ENCODE measurements at places on chromosomes 2 and 18.

DNA sequence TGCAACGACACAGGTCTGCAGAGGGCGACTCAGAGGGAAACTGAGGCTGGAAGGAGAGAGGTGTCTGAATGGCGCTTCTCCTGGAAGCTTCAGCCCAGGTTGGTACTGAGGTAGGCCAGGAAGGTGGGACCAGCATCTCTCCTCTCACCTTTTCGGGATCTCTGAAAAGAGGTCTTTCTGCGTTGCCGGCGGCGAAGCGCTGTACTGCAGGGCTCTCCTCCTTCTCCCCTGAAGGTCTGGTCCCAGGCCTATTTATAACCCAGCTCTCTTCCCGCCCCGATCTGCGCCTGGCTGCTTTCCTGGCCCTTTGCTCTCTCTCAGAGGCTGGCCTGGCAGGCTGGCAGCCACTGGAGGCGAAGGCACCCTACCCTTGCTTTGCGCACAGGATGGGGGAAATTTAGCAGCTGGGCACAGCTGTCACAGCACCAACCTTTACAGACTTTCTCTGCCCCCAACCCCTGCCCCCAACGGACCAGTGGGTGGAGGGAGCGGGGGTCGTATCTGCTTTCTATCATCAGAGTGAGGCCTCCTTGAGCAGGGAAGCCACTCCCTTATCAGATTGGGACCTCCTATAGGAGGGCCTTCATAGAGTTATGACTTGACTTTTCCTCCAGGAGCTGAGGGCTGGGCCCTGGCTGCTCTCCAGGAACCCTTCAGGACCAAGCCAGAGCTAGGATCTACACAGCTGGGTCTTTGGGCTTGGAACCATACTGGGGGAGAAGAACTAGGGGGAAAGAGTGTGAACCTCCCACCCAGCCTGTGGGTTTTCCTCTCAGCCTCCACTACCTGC is 1.1 kb downstream of the DYSF start:
- DNase-seq, result no peak

- DNase-seq, result no peak
These were observed 113.0 kb downstream of the EML6 start for GRCh38 chr2:54836477-54836876.

DNA sequence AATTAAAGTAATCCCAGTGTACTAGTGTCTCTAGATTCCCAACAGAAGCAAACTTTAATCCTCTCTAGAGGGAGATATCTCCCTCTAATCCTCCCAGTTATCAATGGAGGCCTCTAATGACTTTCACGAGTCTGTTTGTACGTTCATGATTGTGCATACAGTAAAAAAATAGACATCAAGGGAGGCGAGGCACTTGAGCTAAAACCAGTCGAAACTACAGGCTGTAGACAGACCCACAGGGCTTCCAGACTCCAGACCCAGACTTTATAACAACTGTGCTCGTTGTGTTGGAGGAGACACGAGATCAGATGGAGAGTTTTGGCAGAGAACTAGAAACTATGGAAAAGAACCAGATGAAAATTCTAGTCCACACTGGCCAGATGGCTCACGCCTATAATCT is 7.0 kb downstream of the DGKD start:
- DNase-seq, result no peak

DNA sequence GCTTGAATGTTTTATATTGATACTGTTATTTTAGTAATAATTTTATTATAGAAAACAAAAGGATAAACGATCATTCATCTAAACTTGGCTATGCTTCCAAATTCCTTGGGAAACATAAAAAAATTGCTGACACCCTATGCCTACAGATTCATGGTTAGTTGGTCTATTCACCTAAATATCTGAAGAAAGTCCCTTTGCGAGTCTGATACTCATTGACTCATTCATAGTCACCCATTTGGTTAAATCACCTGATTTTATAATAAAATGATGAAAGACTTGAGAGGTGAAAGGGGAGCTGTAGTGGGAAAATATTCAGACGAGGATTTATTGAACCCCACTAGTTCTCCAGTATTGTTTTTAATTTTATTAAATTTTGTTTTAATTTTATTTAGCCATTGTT is 112.0 kb downstream of the PTPN4 start:
- DNase-seq, result no peak

- DNase-seq, result no peak
These were observed 440.5 kb upstream of the SMIM21 start for GRCh38 chr18:75868031-75868430.

DNA sequence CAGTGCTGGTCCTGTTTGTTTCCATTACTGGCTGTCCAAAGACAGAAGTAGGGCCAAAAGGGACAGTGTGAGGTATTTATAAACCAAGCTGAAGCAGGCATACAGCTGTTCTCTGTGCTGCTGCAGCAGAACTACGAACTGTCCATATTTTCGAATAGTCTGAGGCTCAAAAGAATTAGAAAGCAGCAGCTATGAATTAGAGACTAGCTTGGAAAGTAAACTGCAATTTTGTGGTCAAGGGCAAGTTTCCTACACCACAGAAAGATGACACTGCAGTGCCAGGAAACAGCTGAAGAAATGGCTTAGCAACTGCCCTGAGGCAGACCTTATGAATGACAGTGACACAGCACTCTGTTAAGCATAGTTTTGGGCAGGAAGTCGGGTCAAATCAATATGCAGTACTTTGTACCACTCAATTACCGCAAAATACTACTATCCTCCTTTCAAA is 125.3 kb downstream of the TMEM131 start:
- DNase-seq, result peak; percentile 71

DNA sequence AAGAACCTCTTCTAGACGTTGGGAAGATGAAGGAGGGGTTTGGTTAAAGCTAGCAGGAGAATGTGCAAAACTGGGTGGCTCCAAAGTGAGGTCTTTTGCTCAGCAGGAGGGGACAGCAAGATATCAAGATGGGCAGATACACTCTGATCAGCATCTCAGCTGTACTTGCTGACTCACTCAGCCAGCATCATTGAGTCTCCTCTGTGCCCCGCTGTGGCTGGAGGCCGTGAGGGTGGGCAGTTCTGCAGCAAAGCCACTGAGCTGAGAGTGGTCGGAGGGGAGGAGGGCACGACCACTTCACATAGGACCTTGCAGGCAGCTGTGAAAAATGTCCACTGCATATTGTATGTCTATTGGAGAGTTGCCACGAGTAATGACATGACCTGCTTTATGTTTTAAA is 152.0 kb downstream of the CAPN13 start:
- no peak for DNase-seq

DNA sequence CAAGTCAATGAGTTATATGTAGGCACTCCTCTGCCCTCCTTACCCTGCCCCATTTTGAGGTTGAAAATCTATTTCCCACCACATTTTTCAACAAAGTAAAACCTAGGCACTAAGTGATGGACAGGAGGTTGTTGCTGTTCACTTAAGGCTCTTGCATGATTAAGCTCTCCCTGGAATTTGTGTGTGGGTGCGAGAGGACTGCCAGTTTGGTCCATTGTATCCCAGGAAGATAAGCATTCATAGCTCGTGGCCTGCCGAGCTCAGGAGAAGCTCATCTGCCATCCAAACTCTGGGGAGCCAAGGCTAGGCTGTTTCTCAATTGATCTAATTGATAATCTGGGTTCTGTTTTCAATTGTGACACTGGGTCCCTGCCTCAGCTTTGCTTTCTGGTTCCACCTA is 4.7 kb upstream of the MAP4K4 start:
- no peak for DNase-seq

DNA sequence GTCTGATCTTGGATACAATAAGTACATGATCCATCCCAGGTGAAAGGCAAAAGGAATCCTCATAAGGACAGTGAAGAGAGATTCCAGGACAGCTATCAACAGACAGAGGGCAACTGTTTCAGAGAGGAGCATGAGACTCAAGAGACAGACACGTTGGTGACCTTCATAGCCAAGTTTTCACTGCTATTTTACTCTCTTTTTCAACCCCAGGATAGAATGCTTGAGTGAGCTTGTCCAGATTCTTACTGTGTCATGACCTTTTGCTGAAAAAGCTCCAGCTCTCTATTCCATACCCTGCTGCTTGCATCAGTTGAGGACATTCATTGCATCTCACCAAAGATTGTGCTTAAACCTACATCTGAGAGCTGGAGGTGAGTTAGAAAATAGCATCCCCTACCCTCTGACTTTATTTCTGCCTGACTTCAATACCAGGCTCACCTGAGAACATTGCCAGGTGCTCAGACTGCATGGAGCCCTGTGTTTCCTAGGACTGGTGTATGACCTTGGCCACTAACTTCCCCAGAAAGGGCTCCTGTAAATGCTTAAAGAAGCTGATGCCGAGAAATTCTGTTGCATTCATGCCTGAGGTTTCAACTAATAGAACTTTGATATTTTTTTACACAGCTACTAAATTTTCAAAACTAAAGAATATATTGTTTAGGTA is 70.4 kb upstream of the TMEM17 start:
- no peak for DNase-seq

- DNase-seq, result no peak
These were observed 39.5 kb upstream of the IMP4 start for GRCh38 chr2:130303169-130303568.

- peak; percentile 4 for DNase-seq
These were observed 263.9 kb downstream of the FIGN start for GRCh38 chr2:163471947-163472346.

- DNase-seq, result no peak
These were observed 11.6 kb downstream of the KLF11 start for GRCh38 chr2:10054976-10055375.

DNA sequence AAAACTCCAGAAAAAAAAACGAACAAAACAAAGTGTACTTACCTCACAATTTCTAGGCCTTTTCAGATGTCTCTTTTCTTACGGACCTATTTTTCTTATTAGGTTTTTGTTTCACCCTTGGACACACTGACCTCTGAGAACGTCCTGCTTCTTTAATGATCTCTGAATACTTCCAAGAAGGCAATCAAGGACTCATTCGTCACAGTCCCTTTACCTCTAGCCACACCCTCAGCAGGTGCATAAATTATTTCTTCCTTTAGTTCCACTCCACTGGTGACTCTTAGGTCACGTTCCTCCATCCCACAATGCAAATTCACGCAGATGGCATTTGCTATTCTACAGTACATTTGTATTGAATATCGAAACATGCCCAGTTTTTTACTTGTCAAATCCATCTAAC is 21.9 kb downstream of the PELI1 start:
- DNase-seq, result no peak

- DNase-seq, result no peak
These were observed 36.8 kb downstream of the PDCL3 start for GRCh38 chr2:100599566-100599965.

DNA sequence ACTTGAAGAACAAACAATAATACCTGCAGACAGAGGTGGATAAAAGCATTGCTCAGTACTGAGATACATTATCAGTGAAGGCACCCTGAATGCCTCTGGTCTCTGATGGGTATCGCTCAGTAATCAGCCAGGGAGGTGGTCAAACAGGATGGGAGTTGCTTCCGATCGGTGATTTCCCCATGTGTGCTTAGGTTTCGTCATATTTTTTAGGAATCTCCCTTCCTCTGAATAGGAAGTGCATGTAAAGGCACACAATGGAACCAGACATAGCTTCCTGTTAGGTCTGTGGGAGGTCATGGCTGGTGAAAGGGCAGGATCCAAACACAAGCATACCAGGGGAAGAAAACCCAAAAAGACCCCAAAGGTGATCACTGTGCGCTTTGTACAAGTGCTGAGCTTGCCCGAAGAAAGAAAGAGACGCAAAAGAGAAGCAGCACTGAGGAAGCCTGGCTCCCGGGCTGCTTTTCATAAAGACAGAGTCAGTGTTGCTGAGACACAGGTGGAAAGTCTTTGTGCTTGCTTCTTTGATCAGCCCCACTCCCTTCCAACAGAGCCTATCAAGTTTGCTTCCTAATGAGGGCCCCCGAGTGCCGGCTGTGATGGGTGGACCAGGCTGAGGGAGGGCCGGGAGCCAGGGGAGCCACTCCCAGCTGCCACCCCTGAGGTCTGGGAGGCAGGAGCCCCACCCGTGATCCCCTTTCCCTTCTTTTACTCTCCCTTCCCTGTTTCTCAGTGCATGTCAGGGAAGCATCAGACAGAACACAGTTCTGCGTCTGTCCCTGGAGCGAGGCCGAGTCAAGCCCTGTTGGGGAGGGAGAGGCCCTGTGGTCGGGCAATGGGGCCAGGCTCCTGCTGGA is 138.2 kb downstream of the SH3RF3 start:
- DNase-seq, result no peak

DNA sequence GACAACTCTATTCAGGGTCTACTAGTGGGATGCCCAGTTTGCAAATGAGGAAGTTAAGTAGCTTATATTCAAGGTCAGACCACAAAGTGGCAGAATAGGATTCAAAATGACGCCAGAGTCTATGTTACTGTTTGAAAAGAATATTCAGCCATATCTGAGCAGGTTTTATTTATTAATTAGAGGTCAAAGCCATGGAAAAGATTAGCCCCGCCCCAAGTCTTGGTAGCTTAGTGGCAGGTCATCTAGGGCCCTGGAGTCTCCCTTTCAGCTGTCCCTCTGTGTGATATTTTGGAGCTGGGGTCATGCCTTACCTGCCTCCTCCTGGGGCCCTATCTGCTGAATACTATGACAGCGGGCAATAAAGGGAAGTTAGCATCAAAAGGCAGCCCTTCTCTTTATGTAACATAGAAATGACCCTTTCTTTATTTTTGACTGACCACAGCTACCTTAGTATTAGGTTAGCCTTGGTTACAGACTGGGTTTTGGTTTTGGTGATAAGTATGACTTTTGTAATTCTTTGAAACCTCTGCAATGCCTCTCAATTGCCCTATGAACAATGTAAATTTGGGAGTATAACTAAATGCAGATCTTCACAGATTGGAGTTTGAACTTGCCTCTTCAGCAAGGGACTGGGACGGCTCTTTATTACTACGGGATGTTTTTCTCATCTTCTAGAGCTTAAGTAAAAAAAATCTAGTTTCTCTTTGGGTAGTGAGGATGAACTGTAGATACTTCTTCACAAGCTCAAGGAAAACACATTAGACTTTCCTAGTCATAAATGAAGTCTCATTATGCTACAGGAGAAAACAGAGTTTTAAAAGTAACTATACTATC is 153.0 kb upstream of the ITGA4 start:
- no peak for DNase-seq

GRCh38 chr2:175955136-175955535 is 46.9 kb downstream of the LNPK start:
- DNase-seq, result no peak

DNA sequence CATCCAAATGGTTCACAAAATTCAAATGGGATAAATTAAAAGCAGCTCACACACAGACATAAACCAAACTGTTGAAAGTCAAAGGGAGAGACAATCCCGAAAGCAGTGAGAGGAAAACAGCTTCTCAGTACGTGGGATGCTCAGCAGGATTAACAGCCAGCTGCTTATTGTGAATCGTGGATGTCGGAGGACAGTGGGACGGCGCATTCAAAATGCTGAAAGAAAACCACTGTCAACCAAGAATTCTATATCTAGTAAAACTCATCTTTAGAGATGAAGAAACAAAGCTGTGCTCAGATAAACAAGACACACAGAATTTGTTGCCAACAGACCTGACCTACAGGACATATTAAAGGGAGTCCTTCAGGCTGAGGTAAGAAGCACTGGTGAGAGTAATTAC is 102.9 kb downstream of the NFATC1 start:
- no peak for DNase-seq

- DNase-seq, result peak; percentile 78
These were observed 42.3 kb downstream of the SLC4A1AP start for GRCh38 chr2:27705851-27706622.

GRCh38 chr2:13109516-13109915 is 392.8 kb downstream of the TRIB2 start:
- DNase-seq, result no peak

- no peak for DNase-seq
These were observed 21.5 kb downstream of the MEIS1 start for GRCh38 chr2:66456183-66457041.

GRCh38 chr18:6652098-6652497 is 77.4 kb upstream of the ARHGAP28 start:
- DNase-seq, result no peak

- no peak for DNase-seq
These were observed 101.0 kb downstream of the BIRC6 start for GRCh38 chr2:32457814-32458213.

Data from HS-27A (cell line).